ENCODE measurements at places on chromosomes 4 and X. TPM values are rescaled to one million over a fixed set of nuclear protein-coding genes. Genes with fewer than 3 reads are reported as not detected.

- DNase-seq = no peak
Measured at GRCh38 chr4:2461246-2461960, 7.5 kb upstream of the RNF4 start.

Gene RBM46
- not detected for polyA plus RNA-seq

Gene RXFP1
- polyA plus RNA-seq = 7.2 TPM

DNA sequence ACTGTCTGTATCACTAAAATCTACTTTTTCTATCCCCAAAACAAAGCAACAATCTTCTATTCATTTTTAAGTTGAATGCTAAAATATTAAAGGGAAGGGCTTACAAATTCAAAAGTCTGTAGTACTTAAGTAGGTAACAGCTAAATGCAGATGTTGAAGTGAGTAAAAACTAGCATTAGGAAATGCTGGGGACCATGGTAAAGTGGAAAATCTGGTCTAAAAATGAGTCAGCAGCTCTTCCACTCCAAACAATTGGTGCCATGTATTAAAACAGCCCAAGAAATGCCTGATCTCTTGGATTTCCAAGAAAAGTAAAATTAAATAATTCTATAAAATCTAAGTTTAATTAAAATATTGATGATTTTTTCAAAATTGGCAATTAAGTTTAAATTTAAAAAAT, 73.3 kb upstream of the PPP3CA start:
- no peak for DNase-seq

DNA sequence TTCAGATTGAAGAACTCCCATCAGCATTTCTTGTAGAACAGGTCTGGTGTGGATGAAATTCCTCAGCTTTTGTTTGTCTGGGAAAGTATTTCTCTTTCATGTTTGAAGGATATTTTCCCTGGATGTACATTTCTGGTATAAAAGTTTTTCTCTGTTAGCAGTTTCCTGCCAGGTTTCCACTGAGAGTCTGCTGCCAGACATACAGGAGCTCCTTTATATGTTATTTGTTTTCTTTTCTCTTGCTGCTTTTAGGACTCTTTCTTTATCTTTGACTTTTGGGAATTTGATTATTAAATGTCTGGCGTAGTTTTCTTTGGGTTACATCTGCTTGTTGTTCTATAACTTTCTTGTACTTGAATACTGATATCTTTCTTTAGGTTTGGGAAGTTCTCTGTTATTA, 486.5 kb downstream of the ARAP2 start:
- DNase-seq = no peak

Gene CTAG2
- not detected for polyA plus RNA-seq

GRCh38 chrX:13128104-13128503, 83.7 kb upstream of the FAM9C start:
- DNase-seq = no peak

DNA sequence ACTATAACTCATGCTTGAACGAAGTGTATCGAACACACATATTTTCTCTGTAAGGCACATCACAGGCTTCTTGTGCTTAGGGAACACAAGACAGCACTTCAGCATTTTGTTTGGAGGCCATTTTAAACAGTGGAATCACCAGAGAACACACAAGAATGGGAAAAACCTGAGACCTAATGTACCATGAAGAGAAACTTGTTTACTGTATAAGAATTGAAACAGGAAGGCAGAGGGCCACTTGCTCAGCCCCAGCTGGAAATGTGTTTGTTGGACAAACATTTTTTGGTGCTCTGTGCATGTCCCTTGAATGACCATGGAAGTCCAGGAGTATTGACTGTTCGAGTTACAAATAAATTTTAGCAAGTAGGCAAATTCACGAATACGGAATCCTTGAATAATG, 47.5 kb downstream of the RAPGEF2 start:
- no peak for DNase-seq

DNA sequence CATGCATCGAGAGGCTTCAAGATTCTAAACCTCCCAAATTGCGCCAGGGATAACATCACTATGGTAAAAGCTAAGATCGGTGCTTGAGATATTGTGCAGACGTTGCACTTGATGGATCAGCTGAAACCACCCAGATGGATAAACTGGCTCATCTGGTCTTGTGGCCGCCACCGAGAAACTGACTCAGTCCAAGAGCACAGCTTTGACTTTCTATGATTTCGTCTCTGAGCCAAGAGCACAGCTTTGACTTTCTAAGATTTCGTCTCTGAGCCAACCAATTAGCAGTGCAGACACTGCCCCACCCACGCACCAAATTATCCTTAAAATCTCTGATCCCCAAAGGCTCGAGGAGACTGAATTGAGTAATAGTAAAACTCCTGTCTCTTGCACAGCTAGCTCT, 687.2 kb downstream of the FAM133A start:
- no peak for DNase-seq

GRCh38 chr4:128635141-128635954, 174.2 kb upstream of the JADE1 start:
- DNase-seq = peak; percentile 50

DNA sequence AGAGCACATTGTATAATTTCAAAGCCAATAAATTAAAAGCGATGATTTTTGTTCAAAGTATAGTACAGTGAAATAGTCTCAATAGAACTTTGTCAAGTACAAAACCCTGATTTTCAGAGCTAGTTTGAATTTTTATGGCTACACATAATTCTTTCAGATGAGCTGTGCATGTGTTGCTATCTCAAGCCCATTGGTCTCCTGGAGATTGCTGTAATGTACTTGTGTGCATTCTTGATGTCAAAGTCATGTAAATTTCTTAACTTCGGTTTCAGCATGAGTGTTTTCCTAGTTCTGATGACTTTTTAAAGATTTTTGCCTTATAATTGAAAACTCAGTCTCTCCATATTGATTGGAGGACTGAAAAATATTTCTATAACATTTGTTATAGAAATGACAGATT, 200.8 kb downstream of the CEP135 start:
- no peak for DNase-seq

GRCh38 chrX:79371640-79372039, 4.5 kb upstream of the ITM2A start:
- no peak for DNase-seq

Gene RHOXF2
- 0.18 TPM for polyA plus RNA-seq

DNA sequence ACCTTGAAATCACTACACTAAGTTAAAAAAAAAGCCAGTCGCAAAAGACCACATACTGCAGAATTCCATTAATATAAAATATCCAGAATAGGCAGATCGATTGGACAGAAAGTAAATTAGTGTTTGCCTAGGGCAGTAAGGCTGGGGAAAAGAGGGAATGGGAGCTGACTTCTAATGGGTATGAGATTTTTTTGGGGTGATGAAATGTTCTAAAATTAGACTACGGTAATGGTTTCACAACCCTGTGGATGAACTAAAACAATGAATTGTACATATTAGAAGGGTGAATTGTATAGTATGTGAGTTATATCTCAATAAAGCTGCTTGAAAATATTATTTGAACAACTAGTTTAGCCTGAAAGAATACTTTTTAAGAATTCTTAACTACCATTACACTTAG, 6.7 kb upstream of the GPRIN3 start:
- no peak for DNase-seq

Gene FAM47A
- polyA plus RNA-seq = not detected

Gene CFP
- polyA plus RNA-seq = 7.3 TPM

DNA sequence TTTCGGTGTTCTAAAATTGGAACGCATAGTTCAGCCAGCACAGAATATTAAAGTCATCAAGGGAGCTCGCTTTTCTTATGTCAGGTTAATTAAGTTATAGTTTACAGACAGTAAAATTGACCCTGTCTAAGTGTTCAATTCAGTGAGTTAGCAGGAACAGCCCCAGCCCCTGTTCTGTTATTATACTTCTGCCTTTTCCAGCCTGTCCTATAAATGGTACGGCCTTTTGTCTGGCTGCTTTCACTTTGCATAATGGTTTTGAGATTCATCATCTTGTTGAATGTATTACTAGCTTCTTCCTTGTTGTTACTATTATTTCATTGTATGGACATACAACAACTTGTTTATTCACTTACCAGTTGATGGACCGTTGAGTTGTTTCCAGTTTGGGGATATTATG, 9.5 kb downstream of the CXCL13 start:
- no peak for DNase-seq

DNA sequence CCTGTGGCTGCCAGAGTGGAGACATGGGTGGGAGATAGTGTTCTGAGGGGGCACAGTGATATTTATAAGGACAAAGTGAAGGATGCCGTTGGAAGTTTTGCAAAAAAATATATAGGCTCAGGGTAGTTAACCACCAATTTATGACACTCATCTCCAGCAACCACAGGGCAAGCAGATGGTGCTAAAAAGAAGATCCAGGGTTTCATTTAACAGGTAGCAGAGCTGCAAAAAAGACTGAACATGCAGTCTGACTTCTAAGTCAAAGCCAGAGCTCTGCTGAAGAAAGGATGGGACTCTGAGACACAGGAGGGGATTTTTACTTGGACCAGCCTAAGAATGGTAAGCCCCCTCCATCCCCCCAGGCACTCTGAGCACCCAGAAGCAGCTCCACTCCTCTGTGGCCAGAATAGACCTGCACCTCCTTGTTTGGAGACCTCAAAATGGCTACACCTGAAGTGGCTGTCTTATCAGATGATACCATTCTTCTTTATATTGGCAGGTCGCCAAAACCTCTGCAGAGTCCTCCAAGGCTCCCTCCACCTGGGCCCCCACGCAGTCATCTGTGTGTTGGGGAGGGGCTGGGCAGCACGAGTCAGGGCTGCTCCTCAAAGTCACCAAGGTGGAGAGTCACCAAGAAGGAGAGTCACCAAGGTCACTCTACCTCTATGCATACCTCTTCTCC, 161.4 kb upstream of the FAM9B start:
- no peak for DNase-seq

Gene RIBC1
- polyA plus RNA-seq = 6.2 TPM

GRCh38 chrX:13109817-13110216, 65.4 kb upstream of the FAM9C start:
- no peak for DNase-seq

DNA sequence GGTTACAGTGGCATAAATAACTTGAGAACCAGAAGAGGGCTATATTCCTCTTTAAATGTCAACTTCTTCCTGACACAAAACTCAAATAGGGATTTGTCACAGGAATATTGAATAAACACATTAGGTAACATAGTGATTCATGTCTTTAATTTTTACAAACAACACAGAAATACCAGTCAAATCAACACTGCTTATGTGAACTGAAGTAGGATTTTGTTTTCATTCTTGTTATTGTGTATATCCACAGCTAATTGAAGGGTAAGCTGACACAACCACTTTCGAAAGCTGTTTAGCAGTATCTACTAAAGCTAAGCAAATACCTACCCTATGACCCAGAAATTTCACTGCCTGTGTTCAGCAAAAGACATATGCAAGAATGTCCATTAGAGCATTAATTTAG, 120.4 kb upstream of the EOLA2 start:
- no peak for DNase-seq

DNA sequence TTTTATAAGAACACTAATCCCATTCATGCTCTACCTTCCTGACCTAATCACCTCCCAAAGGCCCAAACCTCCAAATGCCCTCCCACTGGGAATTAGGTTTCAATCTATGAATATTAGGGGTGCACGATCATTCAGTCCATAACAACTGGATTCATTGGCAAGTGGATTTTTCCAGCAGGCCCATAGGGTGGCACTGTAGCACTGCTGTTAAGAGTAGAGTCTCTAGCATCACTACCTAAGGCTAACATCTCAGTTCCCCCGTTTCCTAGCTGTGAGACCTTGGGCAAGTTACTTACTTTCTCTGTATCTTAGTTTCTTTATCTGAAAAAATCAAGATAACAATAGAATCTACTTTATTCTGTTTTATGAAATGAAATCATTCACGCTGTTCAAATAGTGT, 315.8 kb downstream of the STIM2 start:
- DNase-seq = peak; percentile 4
